ENCODE measurements at places on chromosomes 4 and X. TPM values are rescaled to one million over a fixed set of nuclear protein-coding genes. Genes with fewer than 3 reads are reported as not detected.

The SMIM10 gene
- total RNA-seq: not detected

The CTAG2 gene
- not detected for total RNA-seq

The WWC2 gene
- 0.19 TPM for total RNA-seq

The BEX1 gene
- not detected for total RNA-seq

The MGAT4D gene
- total RNA-seq: not detected

The HAND2 gene
- not detected for total RNA-seq

The CT45A3 gene
- total RNA-seq: not detected

DNA sequence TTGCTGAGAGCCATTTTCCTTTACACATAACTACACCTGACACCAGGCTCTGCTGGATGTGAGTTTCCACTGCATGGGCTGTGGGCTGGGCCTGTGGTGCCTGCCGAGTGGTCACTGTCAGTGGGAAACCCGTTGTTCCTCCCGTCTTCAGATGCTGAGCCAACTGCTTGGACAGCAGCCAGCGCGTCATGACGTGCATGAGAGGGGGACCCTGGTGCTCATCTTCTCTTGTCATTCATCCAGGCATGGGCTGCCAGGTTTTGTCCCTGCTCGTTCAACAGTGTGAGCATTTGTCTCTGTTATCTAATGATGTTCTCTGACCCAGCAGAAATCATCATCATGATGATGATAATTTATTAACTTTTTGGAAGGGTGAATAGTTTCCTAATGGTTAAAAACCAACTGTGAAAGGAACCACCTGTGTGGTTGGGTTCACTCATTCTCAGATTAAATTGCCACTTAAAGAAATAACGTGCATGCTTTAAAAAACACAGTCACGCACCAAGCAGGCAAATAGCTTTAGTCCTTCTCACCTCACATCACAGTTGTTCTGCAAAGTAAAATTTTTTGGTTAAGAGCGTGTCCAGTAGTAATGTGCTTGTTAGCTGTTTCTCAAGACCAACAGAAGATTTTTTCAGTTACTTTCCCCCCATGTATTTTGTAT lies 19.9 kb upstream of the CLDN34 start:
- peaks cover 3% of the 10 kb centered on the region for H3K4me1 ChIP-seq
- H3K27me3 ChIP-seq: no peaks in the 10 kb centered on the region
- no peak overlapping the region for H3K27ac ChIP-seq
- H3K4me3 ChIP-seq: no peak overlapping the region

DNA sequence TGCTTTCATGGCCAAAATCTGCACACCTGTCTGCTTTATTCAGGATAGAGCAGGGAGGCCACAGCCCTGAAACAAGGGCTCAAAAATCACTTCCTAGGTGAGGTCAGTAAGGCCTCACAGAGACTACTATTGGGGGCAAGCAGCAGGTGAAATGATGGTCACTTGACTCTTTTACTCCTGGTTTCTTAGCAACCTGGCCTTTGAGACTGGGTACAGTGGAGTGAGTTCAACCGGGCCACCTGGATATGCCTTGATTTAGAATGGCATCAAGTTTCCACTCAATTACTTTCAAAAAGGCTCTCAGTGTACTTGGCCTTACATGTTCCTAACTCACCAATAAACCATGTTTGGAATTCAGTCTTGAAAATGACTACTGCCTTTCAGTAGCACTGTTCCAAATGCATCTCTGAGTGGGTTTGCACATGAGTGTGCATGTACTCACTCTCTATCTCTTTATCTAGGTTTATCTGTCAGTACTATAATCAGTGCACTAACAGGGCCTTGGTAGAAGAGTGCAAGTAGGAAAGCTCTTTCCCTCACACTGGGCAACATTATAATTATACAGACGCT lies 388.2 kb downstream of the OPHN1 start:
- no peak overlapping the region for H3K27ac ChIP-seq
- H3K4me3 ChIP-seq: no peak overlapping the region
- no peaks in the 10 kb centered on the region for H3K36me3 ChIP-seq
- no peak for DNase-seq
- no peaks in the 10 kb centered on the region for H3K27me3 ChIP-seq
- no peaks in the 10 kb centered on the region for H3K4me1 ChIP-seq

GRCh38 chrX:44011506-44011905 lies 38.3 kb upstream of the NDP start:
- no peak overlapping the region for H3K27ac ChIP-seq
- no peaks in the 10 kb centered on the region for H3K36me3 ChIP-seq
- no peaks in the 10 kb centered on the region for H3K27me3 ChIP-seq
- no peaks in the 10 kb centered on the region for H3K4me1 ChIP-seq

GRCh38 chr4:100977274-100977673 lies 370.1 kb downstream of the PPP3CA start:
- H3K4me3 ChIP-seq: no peak overlapping the region
- no peaks in the 10 kb centered on the region for H3K4me1 ChIP-seq
- no peak overlapping the region for H3K27ac ChIP-seq
- H3K36me3 ChIP-seq: no peaks in the 10 kb centered on the region

DNA sequence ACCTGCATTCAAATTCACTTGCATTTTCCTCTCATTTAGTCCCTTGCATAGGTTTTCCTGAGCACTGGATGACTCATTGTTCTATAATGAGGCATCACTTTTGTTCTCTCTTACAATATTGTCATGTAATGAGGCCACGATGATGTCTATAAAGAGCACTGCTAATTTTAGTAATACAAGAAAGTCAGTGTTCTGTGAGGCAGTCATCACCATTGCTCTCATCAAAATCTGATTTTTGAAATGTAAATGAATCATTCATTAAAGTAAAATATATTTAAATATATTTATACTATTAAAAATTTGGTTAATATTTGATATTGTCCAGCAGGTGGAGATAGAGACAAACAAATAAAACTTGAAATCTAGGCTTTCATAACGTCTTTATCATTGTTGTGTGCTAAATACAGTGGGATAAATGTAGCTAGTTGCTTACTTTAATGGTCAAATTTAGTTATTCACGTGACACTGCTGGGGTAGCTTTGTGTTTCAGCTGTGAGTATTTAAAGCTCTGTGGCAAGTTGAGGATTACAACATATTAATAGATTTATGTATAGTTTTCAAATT lies 15.4 kb downstream of the HMGB2 start:
- H3K36me3 ChIP-seq: peaks cover 5% of the 10 kb centered on the region
- H3K27me3 ChIP-seq: no peaks in the 10 kb centered on the region
- H3K4me1 ChIP-seq: no peaks in the 10 kb centered on the region
- H3K4me3 ChIP-seq: no peak overlapping the region

GRCh38 chr4:107183155-107183774 lies 147.2 kb upstream of the DKK2 start:
- no peak overlapping the region for H3K4me3 ChIP-seq
- no peaks in the 10 kb centered on the region for H3K4me1 ChIP-seq

DNA sequence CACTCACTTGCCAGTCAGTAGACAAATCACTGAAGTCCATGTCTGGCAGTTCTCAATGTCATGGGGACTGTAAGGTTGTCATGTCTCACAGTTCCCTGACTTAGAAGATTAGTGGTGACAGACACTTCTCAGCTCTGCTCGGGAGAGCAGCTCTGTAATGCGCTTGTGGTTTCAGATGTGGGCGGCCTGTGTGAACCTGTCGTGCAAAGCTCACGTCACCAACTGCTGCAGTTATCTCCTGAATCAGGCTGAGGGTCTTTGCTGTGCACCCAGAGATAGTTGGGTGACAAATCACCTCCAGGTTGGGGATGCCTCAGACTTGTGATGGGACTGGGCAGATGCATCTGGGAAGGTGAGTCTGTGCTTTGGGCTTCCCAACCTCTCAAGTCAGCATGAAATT lies at the start of gene IL9R:
Gene IL9R (plus strand): TSS at position 261 of the 400 bp plus-strand sequence. CDS start 64 bp downstream, at position 325.
- peak; percentile 15 for DNase-seq
- H3K4me3 ChIP-seq: no peak within 1 kb of the TSS
- no peaks in the 10 kb centered on the region for H3K4me1 ChIP-seq
- peak within 1 kb of the TSS; percentile 18 for H3K27ac ChIP-seq

- no peak overlapping the region for H3K4me3 ChIP-seq
- no peaks in the 10 kb centered on the region for H3K4me1 ChIP-seq
- no peak for DNase-seq
Measured at GRCh38 chrX:23334521-23334847, 165 bp upstream of the PTCHD1 start.

DNA sequence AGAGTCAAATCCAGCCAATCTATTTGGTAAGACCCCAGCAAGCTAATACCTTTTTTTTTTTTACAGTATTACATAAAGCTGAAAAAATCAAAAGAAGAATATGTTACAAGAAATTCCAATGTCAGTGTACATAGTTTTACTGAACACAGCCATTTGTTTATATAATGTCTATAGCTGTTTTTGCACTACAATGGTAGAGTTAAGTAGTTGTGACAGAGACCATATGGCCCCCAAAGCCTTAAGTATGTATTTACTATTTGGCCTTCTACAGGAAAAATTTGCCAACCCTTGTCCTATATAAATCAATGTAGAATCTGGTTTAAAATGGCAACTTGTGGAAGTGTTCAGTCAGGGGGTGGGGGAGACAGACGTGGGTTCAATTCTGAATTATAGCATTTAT lies 60.7 kb downstream of the ANTXR2 start:
- H3K4me1 ChIP-seq: peaks cover 12% of the 10 kb centered on the region
- no peak overlapping the region for H3K27ac ChIP-seq
- no peaks in the 10 kb centered on the region for H3K27me3 ChIP-seq
- no peak for DNase-seq
- no peaks in the 10 kb centered on the region for H3K36me3 ChIP-seq

- H3K27me3 ChIP-seq: no peaks in the 10 kb centered on the region
- H3K36me3 ChIP-seq: no peaks in the 10 kb centered on the region
- no peak overlapping the region for H3K4me3 ChIP-seq
Measured at GRCh38 chr4:114085611-114086345, 106.3 kb upstream of the ARSJ start.

Measured in GM12878 (cell line).